ENCODE measurements at places on chromosomes 2 and 18. TPM values are rescaled to one million over a fixed set of nuclear protein-coding genes. Genes with fewer than 3 reads are reported as not detected.

Gene SELENOI
- total RNA-seq: 18.8 TPM

Gene RAB6D
- total RNA-seq: not detected

Gene BOLL
- total RNA-seq: not detected

Gene SLC23A3
- total RNA-seq: 4.5 TPM

Gene NRP2
- 86.2 TPM for total RNA-seq

Gene PSMG2
- total RNA-seq: 65.2 TPM

Gene IL18R1
- total RNA-seq: 0.83 TPM

DNA sequence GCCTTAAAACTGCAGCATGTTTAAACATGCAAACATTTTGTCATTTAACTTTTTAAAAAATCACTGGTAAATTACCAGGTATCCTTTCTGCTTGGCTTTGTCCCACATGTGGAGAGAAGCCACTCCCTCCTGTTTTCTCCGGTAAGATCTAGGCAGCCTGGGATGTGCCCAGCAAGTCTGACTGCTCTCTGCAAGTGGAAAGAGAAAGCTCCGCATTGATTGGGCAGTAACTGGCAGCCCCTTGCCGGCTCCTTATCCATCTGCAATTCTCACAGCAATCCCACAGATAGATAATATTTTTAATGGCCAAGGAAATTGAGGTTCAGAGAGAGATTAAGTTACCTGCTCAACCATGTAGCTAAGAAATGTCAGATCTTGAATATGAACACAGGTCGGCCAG is 136.1 kb downstream of the TMEM200C start:
- H3K4me3 ChIP-seq: no peak overlapping the region
- H3K36me3 ChIP-seq: no peaks in the 10 kb centered on the region
- no peak overlapping the region for H3K27ac ChIP-seq
- H3K4me1 ChIP-seq: no peaks in the 10 kb centered on the region

- no peaks in the 10 kb centered on the region for H3K36me3 ChIP-seq
- no peak overlapping the region for H3K4me3 ChIP-seq
- DNase-seq: no peak
- H3K4me1 ChIP-seq: no peaks in the 10 kb centered on the region
- no peaks in the 10 kb centered on the region for H3K27me3 ChIP-seq
Observed at GRCh38 chr18:33184175-33184574, 256.3 kb downstream of the CCDC178 start.

GRCh38 chr18:58097121-58097906 is 53.3 kb downstream of the NEDD4L start:
- H3K27ac ChIP-seq: no peak overlapping the region
- no peaks in the 10 kb centered on the region for H3K36me3 ChIP-seq
- no peak overlapping the region for H3K4me3 ChIP-seq
- no peak for DNase-seq

GRCh38 chr2:197159661-197160211 is 150.8 kb downstream of the ANKRD44 start:
- no peak overlapping the region for H3K27ac ChIP-seq
- H3K27me3 ChIP-seq: no peaks in the 10 kb centered on the region
- DNase-seq: no peak
- no peaks in the 10 kb centered on the region for H3K4me1 ChIP-seq
- H3K4me3 ChIP-seq: no peak overlapping the region
- no peaks in the 10 kb centered on the region for H3K36me3 ChIP-seq

Data from ovary (tissue), 10 donors.